ENCODE measurements at places on chromosomes 3 and 15.
A peak's percentile ranks its signal among the peaks of the same experiment; 100 is the strongest.

- no peak for DNase-seq
These were observed 229.0 kb downstream of the GAP43 start for GRCh38 chr3:115852278-115852677.

GRCh38 chr3:4888913-4889846 is 90.1 kb upstream of the BHLHE40 start:
- no peak for DNase-seq

- no peak for DNase-seq
These were observed 3.0 kb downstream of the BUB1B start for GRCh38 chr15:40163657-40164416.

DNA sequence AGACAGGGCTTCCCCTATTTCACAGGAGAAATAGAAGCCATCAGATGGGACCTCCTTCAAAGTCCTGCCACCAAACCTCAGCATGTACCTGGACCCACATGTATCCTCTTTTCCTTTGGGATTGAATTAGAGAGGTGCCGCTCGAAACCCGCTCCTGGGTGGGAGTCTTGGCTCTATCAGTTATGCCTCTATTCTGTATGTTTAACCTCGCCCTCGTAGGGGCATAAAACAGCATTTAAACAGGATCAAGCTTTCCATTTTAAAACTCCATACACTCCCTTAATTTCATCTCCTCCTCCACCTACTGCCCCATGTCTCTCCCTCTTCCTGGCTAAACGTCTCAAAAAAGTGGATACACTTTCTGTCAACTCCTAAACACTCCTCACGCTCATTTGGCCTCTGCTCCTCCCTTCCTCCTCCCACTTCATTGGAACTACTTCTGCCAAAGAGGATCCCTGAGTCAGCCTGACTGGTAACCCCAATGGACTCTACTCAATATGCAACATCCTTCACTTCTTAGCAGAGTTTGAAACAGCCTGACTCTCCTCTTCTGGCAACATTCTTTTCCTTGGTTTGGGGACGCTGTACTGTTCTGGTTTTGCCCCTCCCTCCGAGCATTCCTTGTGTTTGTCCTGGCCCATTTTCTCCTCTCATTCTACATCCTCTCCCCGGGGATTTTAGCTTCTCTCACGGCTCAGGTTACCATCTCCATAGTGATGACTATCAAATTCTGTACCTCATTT is 23.0 kb upstream of the MUC20 start:
- DNase-seq, result peak; percentile 76

GRCh38 chr3:143775459-143775858 is 72.8 kb downstream of the SLC9A9 start:
- no peak for DNase-seq

GRCh38 chr15:57594479-57594878 is 2.8 kb downstream of the MYZAP start:
- DNase-seq, result no peak

DNA sequence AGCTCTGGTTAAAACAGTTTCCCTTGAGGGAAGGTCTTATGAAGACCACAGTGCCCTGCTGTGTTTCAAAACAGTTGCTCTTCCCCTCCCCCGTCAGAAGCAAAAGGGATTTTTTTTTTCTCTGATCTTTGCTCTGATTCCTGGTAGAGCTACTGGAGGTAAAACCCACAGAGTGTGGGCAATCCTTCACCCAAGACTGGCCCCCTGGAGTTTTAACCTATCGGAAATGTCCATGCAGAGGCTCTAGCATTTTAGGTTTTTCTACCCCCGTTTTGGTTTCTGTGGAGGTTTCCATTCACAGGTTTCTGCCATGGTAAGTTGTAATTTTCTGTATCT is 27.7 kb downstream of the GRM2 start:
- DNase-seq, result no peak

GRCh38 chr15:92770641-92771040 is 115.1 kb upstream of the FAM174B start:
- no peak for DNase-seq

- DNase-seq, result no peak
These were observed 89.0 kb downstream of the RPL22L1 start for GRCh38 chr3:170780955-170781354.

GRCh38 chr15:60371175-60372051 is 26.4 kb downstream of the ANXA2 start:
- peak; percentile 22 for DNase-seq

GRCh38 chr15:80970658-80971057 is 19.0 kb downstream of the MESD start:
- no peak for DNase-seq

- DNase-seq, result peak; percentile 90
These were observed 20.9 kb downstream of the NOX5 start for GRCh38 chr15:69035205-69035917.

DNA sequence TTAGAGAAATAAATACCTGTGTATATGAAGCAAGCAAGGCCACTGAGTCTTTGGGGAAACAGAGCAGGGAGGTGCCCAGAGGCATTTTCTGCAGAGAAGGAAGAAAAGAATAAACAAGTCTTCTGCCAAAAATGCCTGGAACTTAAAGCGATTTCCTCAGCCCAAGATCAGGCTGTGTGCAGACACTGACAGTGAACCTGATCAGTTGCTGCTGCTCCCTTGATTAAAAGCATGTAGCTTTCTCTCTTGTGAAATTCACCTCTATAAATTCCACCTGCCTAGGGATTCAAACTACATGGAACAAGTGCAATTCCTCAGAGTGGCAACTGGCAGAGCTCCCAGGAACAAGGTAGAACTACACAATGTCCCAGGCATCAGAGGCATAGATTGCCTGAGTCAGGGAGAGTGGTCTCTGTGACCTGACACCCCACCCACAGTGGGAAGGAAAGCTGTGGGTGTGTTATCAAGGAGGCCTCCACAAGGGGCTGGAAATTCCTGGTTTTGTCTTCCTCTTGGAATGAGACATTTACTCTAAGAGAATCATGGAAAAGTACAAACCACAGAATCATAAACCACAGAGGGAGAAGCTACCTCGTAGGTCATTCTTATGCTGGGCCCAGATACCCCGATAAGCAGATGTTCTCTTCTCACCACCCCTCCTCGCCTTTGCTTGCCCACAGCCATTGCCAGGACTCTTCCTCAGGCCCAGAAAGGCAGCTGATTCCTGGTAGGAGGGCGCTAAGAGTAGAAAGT is 1.8 kb upstream of the ZBTB38 start:
- DNase-seq, result no peak

- no peak for DNase-seq
These were observed 5.8 kb downstream of the TRAK1 start for GRCh38 chr3:42096796-42097565.

DNA sequence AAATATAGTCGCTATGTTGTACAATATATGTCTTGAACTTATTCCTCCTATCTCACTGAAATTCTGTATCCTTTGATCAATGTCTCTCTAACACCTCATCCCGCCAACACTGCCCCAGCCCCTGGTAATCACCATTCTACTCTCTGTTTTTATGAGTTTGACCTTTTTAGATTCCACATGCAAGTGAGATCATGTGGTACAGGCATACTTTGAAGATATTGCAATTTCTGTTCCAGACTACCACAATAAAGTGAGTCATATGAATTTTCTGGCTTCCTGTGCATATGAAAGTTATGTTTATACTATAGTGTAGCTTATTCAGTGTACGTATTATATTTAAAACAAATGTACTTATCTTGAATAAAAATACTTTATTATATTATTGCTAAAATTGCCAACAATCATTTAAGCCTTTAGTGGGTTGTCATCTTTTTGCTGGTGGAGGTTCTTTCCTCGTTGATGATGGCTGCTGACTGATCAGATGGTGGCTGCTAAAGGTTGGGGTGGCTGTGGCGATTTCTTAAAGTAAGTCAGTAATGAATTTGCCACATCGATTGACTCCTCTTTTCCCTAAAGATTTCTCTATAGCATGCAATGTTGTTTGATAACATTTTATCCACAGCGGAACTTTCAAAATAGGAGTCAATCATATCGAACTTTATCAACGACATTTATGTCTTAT is 257.2 kb downstream of the NFKBIZ start:
- no peak for DNase-seq

DNA sequence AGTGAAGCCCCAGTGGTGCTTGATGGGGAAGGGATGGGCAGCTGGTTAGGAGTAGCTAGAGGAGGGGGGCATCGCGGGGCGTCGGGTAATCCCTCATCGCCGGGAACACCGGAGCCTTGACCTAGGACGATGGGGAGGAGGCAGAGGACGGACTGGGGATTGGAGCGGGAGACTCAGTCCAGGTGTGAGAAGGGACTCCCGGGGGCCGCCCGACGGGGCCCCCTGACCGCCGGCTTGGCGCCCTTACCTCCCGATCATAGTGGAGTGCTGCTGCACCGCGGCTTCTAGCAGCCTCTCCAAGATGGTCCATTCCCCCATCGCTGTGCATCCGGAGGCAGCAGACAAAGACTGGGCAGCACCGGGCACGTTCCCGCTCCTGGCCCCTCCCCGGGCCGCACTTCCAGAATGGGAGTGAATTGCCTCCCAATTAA is 612 bp downstream of the GJD2 start:
- peak; percentile 62 for DNase-seq

DNA sequence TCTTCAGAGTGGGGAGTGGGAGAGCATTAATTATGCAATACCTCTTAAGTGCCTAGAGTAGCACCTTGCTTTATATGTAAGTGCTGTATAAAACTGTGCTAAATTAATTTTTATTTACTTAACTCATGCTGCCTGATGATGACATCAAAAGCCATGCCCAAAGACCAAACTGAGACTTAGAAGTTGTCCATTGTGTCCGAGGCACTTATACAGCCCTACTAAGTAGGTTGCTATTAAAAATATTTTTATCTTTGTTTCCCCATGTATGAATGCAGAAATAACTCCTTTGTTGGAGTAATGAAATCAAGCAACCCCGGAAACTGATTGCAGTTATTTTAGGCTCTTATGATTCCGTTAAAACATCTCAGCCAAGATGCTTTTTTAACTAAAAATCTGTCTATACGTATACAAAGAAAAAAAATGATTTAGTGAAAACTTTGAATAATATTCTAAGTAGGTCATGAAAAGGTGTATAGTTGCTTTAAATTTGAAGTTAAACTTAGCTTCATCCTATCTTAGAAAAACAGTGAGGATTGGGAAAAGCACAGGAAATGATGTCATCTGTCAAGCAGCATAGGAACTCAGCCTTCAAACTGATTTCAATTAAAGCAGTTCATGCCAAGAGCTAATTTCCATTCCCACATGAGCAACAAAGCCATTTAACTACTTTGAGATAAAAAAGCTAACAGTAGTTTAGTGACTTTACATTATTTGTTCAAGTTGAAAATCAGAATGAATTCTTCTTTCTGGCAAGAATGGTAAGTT is 43.0 kb downstream of the FBN1 start:
- no peak for DNase-seq

DNA sequence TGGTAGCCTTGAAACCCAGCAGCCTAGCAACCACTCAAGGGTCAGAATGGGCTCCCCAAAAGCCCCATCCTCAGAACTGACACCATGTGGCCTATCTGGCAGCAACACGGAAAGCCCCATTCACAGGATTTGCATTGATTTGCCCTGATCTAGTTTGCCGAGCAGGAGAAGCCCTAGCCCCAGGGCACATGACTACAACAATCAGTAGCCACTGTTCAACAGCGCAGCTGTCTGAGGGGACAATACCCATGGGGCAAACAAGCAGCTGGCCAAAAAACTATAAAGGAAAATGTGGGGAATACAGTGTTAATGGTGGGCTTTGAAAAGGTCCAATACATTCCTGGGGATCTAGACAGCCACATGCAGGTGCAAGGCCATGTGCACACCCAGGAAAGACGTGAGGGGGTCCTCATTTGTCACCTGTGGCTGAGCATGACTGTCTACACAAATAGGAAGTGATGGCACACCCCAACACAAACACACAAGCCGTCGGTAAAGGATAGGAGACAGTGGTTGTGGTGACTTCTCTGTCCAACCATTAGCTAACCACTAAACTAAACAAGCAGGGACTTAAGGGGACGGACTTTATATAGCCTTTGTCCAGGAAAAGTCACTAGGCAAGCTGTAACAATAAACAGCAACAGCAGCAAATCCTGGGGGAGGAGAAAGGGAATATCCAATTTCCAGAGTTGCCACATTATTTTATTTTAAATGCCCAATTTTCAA is 113.7 kb downstream of the LRIG1 start:
- DNase-seq, result peak; percentile 26

DNA sequence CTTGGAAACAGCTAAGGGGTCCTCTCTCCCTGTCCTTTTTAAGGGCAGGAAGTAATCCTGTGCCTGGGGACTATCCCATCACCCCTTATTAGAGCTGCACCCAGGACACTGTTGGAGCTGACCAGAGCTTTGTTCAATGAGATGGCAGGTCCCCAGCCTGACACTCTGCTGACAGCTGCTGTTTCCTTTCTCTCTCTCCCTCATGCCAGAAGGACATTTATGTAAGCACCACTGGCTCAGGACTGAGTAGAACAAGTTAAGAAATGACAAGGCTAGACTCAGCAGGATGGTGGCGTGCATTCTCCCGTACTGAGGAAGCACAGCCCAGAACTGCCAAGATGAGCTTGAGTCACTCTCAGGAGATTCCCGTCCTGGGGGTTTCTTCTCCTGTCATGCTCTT is 17.3 kb downstream of the GJD2 start:
- DNase-seq, result no peak

- DNase-seq, result no peak
These were observed 531.2 kb upstream of the SEMA6D start for GRCh38 chr15:47186075-47186474.

DNA sequence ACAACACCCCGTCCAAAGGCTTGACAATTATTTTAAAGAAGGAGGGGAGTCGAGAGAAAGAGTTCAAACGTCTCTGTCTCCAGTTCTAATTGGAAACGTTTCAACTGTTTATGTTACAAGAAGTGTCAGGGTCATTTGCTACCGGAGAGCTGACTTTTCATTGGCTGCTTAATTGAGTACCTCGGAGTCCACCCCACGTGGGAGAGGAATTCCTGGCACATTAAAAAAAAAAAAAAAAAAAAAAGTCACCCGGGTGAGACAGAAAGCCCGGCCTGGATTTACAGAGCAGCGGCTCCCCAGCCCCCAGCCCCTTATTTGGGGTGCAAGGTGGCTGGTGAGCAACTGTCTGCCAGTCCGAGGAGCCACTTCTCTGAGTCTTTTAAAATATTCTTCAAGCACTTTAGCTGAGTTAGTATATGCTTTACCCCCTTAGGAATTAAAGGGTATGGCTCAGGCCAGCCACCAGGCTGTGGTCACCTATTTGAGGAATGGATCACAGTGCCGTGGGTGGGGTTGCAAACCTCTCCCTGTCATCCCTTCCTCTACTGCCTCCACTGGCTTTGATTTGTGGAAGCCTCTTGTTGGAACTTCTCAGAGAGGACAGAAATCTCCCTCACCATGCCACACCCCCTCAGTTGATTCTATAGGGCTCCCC is 3.9 kb upstream of the TLE3 start:
- peak; percentile 89 for DNase-seq

GRCh38 chr15:64622410-64623260 is 152.8 kb downstream of the RBPMS2 start:
- DNase-seq, result no peak

DNA sequence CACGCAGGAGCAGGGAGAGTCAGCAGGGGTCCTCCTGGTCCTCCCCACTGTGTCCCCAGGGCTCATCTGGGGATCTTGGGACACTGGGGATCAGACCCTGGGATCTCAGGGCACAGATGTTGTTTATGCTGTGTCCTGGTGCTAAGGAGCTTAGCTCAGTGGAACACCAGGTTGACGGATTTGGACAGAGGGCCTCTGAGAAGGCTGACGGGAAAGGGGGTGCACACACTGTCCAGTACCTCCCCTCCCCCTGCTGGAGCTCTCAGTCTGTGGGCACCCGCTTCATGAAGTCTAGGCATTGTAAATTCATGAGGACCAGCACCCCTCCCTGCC is 21.9 kb upstream of the SEMA3F start:
- DNase-seq, result no peak

All from endodermal cell (in vitro differentiated cells).